ENCODE measurements at places on chromosomes 1 and 21.
A peak's percentile ranks its signal among the peaks of the same experiment; 100 is the strongest.

DNA sequence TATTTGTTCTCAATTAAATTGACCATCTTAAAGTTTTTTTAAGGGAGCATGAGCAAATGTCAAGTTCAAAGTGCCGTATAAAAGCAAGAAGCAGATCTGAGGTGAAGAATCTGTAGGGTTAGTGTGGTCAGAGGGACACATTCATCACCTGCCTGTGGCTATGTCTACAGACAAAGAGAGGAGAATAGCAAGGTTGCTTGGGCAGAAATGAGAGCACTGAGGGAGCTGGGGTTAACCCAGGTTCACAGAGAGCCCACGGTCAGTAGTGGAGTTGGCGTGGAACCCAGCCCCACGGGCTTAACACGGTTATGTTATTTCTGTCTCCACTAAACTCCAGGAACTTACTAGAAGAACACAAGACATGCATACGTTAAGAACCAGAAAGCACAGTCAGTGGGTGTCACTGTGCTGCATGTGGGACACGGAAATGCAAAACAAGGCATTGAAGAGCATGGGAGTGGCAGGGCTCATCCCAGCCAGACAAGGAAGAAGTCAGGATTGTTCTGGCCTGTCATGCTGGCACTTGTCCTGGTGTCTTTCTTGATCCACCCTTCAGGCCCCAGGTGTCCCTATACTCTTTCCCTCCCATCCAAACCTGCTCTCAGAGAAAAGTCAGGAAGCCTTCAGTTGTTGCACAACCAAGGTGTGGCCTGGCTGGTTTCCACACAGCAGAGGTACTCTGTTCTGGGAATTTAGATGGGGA lies 95.5 kb upstream of the IVNS1ABP start:
- no peaks in the 10 kb centered on the region for H3K4me1 ChIP-seq
- no peaks in the 10 kb centered on the region for H3K36me3 ChIP-seq
- no peak for DNase-seq
- H3K27ac ChIP-seq: no peak overlapping the region
- no peaks in the 10 kb centered on the region for H3K27me3 ChIP-seq

DNA sequence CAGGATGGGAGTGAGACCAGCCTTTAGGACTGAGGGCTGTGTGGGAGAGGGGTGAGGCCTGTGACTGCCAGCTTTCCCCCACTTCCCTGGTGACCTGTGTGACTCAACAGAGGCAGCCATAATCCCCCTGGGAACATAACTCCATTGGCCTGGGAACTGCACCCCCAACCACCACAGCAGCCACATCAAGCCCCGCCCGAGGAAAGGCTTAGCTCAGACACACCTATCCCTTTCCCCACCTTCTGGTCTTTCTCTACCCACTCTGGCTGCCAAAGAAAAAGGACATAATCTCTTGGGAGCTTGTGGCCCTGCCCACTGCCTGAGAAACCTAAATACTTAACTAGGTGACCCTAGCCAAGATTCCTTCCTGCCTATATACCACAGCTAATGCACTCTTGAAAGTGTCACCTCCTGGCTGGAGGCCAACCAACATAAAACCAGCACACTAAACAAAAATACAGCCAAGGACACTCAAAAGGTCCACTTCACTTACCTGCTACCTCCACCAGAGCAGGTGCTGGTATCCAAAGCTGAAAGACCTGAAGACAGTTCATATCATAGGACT lies 406.6 kb upstream of the CAMK1G start:
- no peaks in the 10 kb centered on the region for H3K36me3 ChIP-seq
- DNase-seq: no peak
- no peak overlapping the region for H3K27ac ChIP-seq
- no peaks in the 10 kb centered on the region for H3K4me1 ChIP-seq
- H3K4me3 ChIP-seq: no peak overlapping the region

- H3K27ac ChIP-seq: no peak overlapping the region
- no peaks in the 10 kb centered on the region for H3K27me3 ChIP-seq
- peaks cover 2% of the 10 kb centered on the region for H3K4me1 ChIP-seq
- H3K4me3 ChIP-seq: no peak overlapping the region
These were observed 1.2 kb downstream of the KRTAP10-4 start for GRCh38 chr21:44574457-44575306.

DNA sequence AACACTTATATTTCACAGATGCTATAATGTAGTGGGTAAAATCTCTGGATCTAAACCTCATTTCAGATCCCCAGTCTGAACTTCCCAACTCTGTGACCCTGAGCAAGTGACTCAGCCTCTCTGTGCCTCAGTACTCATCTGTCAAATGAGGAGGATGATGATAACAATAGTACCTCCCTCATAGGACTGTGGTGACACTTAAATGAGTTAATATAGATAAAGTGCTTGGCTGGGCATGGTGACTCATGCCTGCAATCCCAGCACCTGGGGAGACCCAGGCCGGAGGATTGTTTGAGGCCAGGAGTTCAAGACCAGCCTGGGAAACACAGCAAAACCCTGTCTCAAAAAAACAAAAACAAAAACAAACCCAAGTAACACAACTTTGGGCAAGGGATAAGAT lies 4.7 kb upstream of the ECE1 start:
- peak overlapping the region; percentile 61 for H3K4me3 ChIP-seq
- peaks cover 3% of the 10 kb centered on the region for H3K36me3 ChIP-seq
- DNase-seq: no peak
- H3K27me3 ChIP-seq: no peaks in the 10 kb centered on the region

GRCh38 chr1:117623141-117623540 lies 17.3 kb downstream of the TENT5C start:
- DNase-seq: no peak
- H3K4me3 ChIP-seq: no peak overlapping the region

- no peaks in the 10 kb centered on the region for H3K4me1 ChIP-seq
- no peak for DNase-seq
- H3K4me3 ChIP-seq: no peak overlapping the region
- H3K27ac ChIP-seq: no peak overlapping the region
- H3K36me3 ChIP-seq: no peaks in the 10 kb centered on the region
- no peaks in the 10 kb centered on the region for H3K27me3 ChIP-seq
These were observed 539.7 kb upstream of the DAB1 start for GRCh38 chr1:57963581-57963980.

GRCh38 chr1:31231802-31232201 lies 7.9 kb downstream of the NKAIN1 start:
- peaks cover 16% of the 10 kb centered on the region for H3K27me3 ChIP-seq
- H3K4me3 ChIP-seq: no peak overlapping the region
- H3K36me3 ChIP-seq: no peaks in the 10 kb centered on the region

DNA sequence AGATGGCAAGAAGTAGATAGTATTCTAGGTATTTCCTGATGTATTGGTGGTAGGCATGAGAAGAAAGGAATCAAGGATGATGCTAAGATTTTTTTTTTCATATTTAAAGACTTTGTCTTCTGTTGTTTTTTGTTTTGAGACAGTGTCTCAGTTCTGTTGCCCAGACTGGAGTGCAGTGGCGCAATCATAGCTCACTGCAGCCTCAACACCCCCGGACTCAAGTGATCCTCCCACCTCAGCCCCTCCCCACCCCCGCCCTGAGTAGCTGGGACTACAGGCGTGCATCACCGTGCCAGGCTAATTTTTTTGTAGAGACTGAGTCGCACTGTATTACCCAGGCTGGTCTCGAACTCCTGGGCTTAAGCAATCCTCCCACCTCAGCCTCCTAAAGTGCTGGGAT lies 2.8 kb upstream of the CAPZB start:
- H3K4me3 ChIP-seq: no peak overlapping the region
- peaks cover 50% of the 10 kb centered on the region for H3K4me1 ChIP-seq
- DNase-seq: no peak
- no peak overlapping the region for H3K27ac ChIP-seq
- H3K27me3 ChIP-seq: no peaks in the 10 kb centered on the region
- H3K36me3 ChIP-seq: peaks cover 5% of the 10 kb centered on the region

DNA sequence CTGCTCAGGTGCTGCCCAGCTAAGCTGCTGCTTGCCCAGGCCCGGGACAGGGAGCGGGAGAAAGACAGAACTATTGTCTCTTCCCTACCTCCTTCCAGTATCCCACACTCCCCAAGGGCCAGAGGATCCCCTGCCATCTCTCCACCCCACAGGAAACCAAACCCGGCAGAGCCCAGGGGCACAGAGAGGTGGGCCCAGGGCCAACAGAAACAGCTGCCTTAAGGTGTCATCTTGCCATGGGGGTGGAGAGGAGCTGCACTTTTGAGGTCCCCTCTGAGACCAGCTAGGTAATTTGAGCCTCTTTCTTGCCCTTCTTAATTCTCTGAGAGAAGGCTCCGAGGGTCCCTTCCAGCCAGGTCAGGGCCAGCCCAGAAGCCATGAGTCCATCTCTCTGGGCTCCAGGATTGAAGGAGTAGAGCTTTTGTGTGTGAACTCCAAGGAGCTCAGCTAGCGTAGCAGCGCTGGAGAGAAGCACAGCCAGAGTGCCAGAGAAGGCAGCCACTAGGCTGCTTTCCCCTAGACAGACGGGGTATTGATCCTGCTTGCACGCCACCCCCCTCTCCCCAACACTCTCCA lies 9.7 kb upstream of the GPR61 start:
- no peak overlapping the region for H3K27ac ChIP-seq
- H3K4me1 ChIP-seq: peaks cover 35% of the 10 kb centered on the region
- H3K4me3 ChIP-seq: no peak overlapping the region
- DNase-seq: no peak

DNA sequence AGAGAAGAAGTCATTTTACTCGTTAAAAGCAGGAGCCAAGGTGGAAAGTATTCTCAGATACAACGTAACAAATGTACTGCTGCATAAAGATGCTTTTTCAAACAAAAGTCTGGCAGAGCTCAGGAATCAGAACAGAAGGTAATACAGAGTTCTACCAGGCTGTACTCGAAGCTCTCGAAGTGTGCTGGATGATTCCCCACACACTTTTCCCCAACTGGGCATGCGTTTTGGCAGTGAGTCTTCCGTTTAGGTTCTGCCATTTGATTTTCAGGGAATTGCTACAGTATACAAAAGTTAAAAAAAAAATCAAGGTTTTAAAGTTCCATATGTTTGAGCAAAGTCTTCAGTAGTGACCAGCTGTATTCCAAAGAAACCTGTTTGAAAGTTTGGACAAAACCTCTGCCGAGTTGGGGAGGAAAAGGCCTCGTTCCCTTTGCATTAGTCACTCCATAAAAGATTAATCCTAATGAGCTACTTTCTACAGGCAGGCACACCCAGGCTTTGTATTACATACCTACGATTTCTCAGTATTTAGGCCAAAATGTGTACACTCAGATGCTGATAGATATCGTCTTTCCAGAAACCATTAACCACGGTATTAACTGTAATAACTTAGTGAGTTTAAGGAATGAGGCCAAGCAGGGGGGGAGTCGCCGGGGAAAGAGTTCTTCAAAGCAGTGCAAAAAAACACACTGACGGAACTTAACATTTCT lies 477.1 kb downstream of the LMO4 start:
- H3K4me1 ChIP-seq: no peaks in the 10 kb centered on the region
- H3K4me3 ChIP-seq: no peak overlapping the region
- no peak overlapping the region for H3K27ac ChIP-seq
- DNase-seq: no peak
- H3K27me3 ChIP-seq: no peaks in the 10 kb centered on the region

DNA sequence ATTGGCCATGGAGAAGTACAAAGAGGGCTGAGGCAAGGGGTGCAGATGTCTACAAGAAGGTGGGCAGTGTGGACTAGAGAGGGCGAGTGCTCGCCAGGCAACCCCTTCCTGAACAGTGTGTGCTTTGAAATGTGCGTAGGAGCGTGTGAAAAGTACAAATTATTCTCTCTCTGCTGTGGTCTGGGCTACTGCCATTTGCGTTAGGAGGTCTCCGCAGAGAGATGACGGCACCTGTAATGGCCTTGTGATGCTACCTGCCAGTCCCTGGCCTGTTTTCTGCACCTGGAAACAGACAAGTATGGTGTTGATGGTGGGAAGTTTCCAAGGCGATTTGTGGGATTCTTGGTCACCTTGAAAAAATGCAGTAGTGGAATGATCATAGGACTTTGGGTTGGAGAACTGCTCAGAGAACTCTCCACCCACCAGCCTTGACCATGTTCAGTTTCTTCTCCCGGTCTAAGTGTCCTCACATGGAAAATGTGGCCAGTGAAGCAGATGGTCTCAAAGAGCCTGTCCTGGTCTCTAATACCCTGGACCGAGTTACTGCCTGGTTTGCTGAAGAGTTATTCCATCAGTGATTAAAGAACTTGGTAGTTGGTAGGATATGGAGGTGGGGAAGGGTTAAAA lies 74.5 kb downstream of the MRPS6 start:
- H3K27ac ChIP-seq: no peak overlapping the region
- no peaks in the 10 kb centered on the region for H3K27me3 ChIP-seq
- H3K4me1 ChIP-seq: no peaks in the 10 kb centered on the region
- H3K4me3 ChIP-seq: no peak overlapping the region
- DNase-seq: no peak

GRCh38 chr1:100700586-100700985 lies 19.0 kb upstream of the VCAM1 start:
- peaks cover 10% of the 10 kb centered on the region for H3K27me3 ChIP-seq
- H3K4me1 ChIP-seq: no peaks in the 10 kb centered on the region
- H3K27ac ChIP-seq: no peak overlapping the region
- no peak overlapping the region for H3K4me3 ChIP-seq
- H3K36me3 ChIP-seq: no peaks in the 10 kb centered on the region

DNA sequence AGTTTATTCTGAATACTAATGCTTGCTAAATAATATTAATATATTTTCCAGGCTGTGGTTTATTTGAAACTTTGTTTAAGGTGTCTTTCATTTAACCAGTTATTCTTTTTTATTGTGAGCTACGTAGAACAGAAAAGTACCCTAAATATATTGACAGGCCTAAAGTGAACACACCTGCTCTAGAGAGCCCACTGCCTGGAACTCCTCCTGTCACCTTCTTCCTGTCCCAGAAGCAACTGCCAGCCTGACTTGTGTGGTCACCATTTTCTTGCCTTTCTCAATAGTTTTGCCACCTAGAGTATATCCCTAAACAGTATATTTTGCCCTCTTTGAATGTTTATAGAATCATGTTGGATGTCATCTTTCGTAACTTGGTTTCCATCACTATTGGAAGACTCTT lies 48.5 kb downstream of the SCCPDH start:
- no peak for DNase-seq
- H3K27me3 ChIP-seq: no peaks in the 10 kb centered on the region
- no peak overlapping the region for H3K4me3 ChIP-seq
- no peaks in the 10 kb centered on the region for H3K4me1 ChIP-seq

- no peak overlapping the region for H3K4me3 ChIP-seq
- no peaks in the 10 kb centered on the region for H3K4me1 ChIP-seq
- no peaks in the 10 kb centered on the region for H3K36me3 ChIP-seq
These were observed 12.8 kb downstream of the RGL1 start for GRCh38 chr1:183817576-183818288.

DNA sequence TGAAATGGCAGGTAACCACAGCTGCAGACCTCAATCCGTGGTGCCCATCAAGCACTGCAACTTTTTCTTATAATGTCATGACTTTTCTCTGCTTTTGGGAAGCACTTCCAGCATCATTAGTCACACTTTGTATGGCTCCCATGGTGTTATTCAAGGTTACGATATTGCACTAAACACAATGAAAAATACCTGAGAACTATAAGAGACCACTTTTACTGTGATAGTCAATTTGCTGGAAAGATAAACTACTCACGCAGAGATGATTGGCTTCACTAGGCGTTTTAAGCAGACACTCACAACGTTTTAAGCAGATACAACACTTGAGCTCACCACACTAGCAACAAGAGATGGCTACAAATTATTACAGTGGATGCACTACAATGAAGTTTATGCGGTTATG lies 103.2 kb upstream of the CHRM3 start:
- no peaks in the 10 kb centered on the region for H3K4me1 ChIP-seq
- H3K27me3 ChIP-seq: no peaks in the 10 kb centered on the region
- no peaks in the 10 kb centered on the region for H3K36me3 ChIP-seq
- H3K4me3 ChIP-seq: no peak overlapping the region
- H3K27ac ChIP-seq: no peak overlapping the region
